HCT116 (cell line): ENCODE measurements at places on chromosomes 5 and 9. TPM values are rescaled to one million over a fixed set of nuclear protein-coding genes. Genes with fewer than 3 reads are reported as not detected.

DNA sequence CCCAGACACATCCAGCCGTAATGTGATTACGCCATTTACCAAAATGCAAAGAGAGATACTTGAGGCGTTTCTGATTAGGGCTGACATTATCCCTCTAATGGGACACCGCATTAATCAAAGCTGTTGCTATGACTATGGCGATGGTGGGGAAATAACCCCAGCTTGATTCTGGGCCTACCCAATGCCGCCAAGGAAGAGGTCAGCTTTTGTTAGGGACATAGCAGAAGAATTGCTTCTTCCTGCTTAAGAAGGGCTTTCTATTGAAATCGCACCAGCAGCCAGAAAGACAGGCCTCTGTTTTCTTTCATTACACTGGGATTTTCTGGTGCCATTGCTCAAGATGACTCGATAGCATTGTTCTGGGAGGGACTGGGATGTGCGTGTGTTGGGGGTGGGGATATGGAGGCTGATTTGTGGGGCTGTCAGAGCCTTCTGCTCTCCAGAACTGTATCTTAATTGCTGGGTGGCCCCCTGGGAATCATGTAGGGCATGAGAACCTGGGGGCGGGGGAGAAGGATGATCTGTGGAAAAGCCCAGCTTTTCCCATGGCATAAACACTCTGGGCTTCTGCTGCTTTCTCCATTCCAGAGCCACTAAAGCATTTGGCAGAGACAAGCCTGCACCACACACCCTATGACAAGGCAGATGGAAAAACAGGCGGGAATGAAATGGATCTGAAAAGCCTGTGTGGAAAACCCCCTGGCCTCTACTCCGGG lies 106.5 kb upstream of the RAD23B start:
- H3K36me3 ChIP-seq, result no peaks in the 10 kb centered on the region
- no peaks in the 10 kb centered on the region for H3K27me3 ChIP-seq
- no peak overlapping the region for H3K4me3 ChIP-seq
- no peak overlapping the region for H3K27ac ChIP-seq
- peaks cover 80% of the 10 kb centered on the region for H3K4me1 ChIP-seq

- H3K36me3 ChIP-seq, result no peaks in the 10 kb centered on the region
- no peak overlapping the region for H3K27ac ChIP-seq
- no peak for DNase-seq
- H3K4me1 ChIP-seq, result no peaks in the 10 kb centered on the region
These were observed 8.0 kb upstream of the SPOCK1 start for GRCh38 chr5:137507150-137507549.

DNA sequence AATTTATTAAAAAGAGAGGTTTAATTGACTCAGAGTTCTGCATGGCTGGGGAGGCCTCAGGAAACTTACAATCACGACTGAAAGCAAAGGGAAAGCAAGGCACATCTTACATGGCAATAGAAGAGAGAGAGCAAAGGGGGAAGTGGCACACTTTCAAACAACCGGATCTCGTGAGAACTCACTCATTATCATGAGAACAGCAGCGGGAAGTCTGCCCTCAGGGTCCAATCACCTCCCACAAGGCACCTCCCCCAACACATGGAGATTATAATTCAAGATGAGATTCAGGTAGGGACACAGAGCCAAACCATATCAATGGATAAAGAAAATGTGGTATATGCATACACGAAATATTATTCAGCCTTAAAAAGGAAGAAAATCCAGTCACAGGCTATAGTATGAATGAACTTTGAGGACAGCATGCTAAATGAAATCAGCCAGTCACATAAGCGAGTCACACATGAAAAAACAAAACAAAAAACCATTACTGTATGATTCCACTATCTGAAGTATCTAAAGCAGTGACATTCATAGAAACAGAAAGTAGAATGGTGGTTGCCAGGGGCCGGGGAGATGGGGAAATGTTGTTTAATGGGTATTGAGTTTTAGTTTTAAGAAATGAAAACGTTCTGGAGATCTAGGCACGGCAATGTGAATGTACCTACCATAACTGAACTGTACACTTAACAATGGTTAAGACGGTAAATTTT lies 83.4 kb upstream of the PCA3 start:
- H3K4me3 ChIP-seq, result no peak overlapping the region
- no peak overlapping the region for H3K27ac ChIP-seq
- no peaks in the 10 kb centered on the region for H3K36me3 ChIP-seq
- DNase-seq, result no peak

DNA sequence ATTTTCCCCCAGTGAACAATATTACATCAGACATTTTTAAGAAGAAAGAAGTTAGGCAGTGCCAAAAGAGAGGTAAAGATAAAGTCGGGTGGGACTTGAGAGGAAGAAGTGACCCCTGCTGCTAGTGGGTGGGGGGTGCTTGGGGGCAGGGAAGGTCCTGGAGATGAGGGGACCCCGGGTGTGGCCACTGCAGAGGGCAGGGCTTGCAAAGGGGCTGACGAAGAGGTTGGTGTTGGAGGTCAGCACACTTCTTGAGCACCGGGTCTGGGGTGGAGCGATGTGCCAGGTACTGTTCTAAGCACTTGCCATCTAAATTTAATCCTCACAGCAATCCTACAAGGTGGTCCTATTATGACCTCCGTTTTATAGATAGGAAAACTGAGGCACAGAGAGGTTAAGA lies 62.0 kb downstream of the AMBP start:
- no peaks in the 10 kb centered on the region for H3K36me3 ChIP-seq
- no peak overlapping the region for H3K4me3 ChIP-seq
- no peak overlapping the region for H3K27ac ChIP-seq
- H3K27me3 ChIP-seq, result no peaks in the 10 kb centered on the region
- no peaks in the 10 kb centered on the region for H3K4me1 ChIP-seq
- no peak for DNase-seq

Gene GADD45G
- total RNA-seq, result not detected

Gene TRAF1
- total RNA-seq, result 1.7 TPM

DNA sequence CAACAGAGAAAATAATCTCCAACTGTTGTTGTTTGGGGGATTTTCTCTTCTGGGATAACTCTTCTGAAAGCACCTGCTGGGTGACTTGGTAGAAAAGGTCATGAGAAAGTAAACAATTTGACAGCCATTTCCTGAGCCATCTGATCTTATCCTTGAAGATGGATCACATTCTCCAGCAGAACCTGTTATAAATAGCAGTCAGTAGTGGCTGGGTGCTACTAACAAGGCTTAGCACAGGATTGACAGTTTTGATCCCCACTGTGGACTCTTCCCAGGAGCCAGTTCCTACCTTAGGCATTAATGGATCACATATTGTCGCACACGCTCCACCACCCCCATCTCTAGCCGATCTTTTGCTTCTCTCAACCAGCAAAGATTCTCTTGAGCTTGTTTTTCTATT lies 220.2 kb downstream of the PLK2 start:
- H3K4me1 ChIP-seq, result peaks cover 16% of the 10 kb centered on the region
